Stimulated activated CD4-positive, alpha-beta T cell treated with anti-CD3 and anti-CD28 coated beads, Interleukin-12 subunit alpha, Interleukin-12 subunit beta, amount 100 ng/mL, for 48 hours (primary cell): ENCODE measurements at places on chromosomes 5 and 9.

DNA sequence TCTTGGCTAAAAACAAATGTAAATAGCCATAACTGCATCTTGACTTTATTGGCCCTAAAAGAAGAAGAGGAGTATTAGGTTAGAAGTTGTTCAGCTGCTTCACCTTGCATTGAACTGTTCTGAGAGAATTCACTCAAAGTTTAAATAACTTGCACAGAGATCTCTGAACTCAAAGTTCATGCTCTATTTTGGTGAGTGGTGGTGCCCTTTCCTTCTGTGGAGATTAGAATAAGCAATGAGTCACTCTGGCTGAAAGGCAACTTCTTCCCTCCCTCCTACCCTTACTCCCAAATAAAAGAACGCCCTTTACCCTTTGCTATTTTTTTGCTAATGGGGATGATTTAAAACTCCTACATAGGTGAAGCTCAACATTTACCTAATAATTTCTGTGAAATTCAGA is 48.9 kb downstream of the ERMP1 start:
- no peak for DNase-seq

DNA sequence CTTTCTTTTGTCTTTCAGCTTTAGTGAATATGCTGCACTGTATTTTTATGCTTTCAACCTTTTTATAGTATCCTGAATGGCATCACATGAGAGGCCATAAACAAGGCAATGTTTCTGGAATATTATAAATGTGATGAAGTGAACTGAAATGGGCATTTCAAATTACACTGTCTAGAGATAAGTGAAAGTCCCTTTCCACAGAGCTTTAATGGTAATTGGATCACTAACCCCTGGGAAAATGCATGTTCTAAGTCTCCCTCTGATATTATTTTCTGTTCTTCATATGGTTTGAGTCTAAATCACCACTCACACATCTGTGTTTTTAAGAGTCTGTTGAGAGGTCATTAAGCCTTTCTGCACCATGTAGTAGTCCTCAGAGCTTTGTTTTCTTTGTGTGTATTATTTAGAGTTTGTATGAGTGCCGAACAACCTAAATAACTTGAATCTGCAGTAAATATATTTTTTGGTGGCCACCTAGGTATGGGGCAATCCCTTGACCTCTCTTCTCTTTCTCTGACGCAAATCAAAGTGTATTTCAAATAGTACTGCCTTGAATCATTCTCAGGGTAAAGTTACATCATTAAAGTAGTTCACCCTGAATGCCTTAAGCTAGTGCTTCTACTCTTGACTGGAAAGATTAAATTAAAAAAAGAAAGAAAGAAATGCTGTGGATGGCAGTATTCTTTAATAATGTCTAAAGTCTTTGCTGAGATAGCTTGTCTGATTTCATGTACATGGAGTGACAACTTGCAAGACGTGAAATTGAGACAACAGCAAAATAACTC is 1931.0 kb upstream of the CDH6 start:
- no peak for DNase-seq

DNA sequence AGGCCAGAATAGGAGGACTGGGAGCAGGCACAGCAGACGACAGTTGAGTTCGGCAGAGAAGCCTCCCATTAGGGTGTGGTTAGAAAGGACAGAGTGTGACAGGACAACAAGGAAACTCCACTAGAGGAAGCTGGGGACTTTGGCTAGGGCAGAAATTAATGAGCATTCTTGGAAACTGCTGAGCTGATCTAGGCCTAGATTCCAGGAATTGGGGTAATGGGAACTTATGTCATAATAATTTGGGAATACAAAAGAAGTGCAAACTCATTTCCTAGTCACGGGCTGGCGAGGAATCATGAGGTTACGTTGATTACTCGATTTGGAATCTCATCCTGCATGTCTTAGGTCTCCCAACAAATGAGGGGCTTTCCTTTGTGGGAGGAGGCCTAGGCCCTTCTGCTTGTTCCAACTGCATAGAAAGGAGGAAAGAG is 144.6 kb upstream of the RPS23 start:
- DNase-seq: no peak

DNA sequence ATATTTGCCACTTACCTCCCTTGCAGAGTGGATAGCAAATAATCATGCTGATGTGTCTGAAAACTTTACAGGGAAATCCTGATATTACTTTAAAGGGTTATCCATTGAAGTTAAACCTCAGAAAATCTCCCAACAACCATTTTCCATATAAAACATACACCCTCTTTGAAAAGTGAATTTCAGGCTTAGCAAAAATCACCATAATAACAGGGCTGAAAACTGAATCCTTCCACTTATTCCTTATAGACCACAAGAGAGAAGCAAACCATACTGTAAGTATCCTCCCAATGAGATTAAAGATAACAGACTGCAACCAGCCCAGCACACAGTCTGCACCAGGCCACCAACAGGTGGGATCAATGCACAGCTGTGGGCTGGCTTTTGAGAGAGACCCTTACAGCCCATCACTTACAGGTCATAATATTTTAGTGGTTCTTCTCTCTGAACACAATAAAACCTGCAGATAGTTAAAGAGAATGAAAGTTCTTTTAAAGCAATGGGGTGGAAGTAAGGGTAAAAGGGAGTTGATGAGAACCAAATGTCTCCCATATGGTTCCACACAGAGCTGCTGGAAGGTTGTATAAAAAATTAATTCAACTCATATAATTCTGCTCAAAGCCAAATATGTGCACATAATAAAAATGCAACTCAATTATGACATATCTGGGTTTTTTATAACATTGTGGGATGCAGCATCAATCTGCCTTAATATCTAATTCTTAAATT is 376.2 kb upstream of the GRAMD2B start:
- no peak for DNase-seq

DNA sequence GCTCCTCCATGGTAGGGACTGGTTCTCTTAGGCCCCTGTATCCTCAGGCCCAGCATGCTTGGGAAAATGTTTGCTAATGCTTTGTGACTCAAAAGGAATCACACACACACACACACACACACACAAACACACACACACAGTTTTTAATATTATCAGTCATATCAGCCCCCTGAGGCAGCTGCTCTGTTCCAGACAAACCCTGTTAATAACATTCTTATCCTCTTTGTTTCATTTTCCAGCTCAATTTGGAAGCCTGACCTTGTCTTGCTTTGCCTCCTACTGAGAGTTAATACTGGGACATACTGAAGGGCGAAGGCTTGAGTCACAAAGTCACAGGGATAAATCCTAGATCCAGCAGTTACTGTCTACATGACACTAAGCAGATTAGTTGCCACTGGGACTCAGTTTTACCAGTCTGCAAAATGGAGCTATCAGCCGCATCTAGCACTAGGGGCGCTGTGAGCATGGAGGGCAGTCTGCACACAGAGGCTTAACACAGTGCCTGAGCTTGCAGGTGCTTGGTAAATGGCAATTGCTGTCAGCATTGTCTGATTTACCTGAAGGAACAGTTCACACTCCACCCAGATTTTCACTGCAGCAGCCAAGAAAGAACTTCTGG is 37.1 kb upstream of the KCNMB1 start:
- no peak for DNase-seq

DNA sequence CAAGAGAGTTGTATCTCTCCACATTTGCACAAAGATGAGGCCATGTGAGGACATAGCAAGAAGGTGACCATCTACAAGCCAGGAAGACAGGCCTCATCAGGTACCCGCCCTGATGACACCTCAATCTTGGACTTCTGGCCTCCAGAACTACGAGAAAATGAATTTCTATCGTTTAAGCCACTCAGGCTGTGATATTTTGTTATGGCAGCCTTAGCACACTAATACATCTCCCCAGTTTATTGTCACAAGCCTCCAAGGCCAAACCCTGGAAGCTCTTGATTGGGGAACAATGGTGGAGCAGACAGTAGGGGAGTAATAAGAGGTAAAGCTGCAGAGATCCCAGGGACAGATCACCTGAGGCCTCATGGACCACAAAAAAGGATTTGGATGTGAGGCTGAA is 7.7 kb upstream of the P4HA2 start:
- no peak for DNase-seq

DNA sequence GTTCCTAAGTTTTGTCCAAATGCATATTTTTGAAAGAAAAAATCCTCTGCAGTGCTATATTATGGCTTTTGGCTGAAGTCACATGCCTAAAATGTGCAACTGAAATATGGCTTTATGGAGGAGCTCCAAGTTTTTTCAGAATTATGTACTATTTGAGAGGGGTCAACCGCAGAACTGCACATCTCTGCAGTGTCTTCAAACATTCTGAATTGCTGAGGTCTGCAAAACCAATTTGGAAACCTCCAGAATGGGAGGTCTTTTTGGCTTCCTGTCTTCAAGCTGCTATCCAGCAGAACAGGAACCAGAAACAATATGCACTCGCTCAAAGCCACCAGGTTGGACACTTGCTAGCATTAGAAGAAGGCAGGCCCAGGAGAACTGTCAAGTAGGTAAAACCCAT is 376.0 kb upstream of the PAPPA start:
- DNase-seq: no peak

DNA sequence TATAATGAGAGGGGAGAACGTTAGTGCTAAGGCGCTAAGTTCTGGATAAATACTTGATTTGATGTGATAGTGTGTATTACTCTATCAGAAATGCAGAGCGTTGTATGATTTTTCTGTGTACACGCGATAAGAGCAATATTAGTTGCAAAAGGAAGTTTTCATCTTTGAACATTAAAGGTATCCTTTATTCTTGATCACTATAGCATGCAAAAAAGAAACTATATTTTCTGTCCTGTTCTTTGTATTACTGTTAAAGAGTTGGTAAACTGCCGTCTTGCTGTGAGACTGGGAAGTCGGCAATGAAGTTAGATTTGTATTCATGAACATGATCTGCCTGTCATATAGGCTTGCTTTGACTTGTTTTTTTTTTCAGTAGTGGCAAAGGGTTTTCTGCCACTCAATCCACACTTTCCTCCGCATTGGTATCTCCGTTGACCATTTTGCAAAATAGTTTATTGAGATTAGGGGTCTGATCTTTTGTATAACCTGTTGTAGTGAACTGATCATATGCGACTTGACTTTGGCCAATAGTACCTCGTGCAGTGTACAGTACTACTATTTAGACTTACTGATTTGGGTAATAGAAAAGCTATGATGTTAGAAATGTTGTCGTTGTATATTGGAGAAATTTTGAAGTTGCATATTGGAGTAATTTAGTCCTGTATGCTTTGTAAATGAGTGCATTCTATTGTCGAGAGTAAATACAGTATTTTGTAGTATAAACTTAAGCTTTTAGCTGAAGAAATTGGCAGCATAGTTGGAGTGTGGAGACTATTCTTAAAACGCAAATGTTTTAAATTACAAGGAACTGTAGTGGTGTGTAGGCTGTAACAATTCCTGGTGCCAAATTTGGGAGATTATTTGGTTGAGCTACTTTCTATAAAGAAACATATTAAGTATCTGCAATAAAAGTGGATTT is 1.7 kb downstream of the DENND4C start:
- no peak for DNase-seq
